ENCODE measurements at places on chromosomes 3 and 15.

DNA sequence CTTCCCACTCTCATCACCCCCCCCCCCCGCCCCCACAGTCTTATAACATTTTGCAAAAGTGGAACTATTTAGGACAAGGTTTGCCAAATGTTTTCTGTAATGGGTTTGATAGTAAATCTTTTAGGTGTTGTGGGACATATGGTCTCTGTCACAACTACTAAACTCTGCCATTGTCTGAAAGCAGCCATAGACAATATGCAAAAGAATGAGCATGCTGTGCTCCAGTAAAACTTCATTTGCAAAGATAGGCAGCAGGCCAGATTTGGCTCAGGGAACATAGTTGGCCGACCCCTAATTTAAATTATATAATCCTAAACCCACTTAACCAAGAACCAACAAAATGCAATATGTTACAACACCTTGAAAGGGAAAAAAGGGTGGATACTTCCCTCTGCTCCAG, 46.4 kb downstream of the TIPARP start:
- DNase-seq: no peak

GRCh38 chr15:63626955-63627354, 29.8 kb downstream of the FBXL22 start:
- no peak for DNase-seq

- DNase-seq: peak; percentile 20
Measured at GRCh38 chr3:62238431-62238830, 134.9 kb downstream of the FEZF2 start.

GRCh38 chr3:5274091-5274490, 86.6 kb downstream of the EDEM1 start:
- DNase-seq: no peak

- DNase-seq: no peak
Measured at GRCh38 chr3:51955893-51956770, 951 bp downstream of the GPR62 start.

DNA sequence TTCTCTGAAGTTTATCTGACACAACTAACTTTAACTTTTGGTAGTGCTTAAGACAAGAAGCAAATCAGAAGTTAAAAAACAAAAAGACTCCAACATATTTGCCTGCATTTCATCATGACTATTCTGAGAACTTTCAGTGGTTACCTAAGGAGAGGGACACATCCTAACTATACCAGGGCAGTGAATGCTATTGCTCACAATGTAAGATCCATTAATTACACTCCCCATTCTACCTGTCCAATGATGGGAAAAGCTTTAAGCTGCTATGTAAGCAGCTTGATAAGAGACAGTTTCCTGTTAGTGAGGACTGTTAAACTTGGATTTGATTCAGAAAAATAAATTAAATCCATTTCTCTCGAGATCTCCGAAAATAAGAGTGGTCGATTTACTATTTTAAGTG, 37.5 kb downstream of the SERPINI1 start:
- no peak for DNase-seq

DNA sequence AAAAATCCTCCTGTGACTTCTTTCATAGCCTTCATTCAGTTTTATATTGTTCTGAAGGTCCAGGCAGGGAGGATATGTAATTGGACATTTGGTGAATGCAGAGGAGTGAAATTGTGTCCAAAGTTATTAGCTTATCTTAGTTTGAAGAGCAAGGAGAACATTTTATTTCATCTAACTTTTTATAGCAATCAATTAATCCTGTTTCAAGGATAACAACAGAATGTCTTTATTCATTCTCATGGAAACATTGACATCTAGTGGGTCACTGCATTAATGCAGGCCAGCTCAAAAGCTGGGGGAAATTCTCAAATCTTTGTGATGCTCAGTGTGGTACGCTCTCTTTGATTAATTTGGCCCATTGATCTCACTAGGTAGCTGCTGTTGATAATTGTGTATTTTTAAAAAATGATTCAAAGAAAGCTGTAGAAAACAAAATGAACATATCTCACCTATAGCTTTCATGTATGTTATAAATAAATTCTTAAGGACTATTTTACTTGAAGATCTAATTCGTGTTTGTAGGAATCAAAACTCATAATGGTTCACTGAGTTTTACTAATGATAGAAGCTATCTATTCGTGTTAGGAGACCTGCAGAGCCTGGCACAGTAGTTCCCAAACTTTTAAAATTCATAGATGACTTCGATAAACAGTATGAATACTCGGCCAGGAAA, 150.8 kb upstream of the KCNMB2 start:
- DNase-seq: no peak

- no peak for DNase-seq
Measured at GRCh38 chr3:61907210-61907795, 345.9 kb downstream of the PTPRG start.

DNA sequence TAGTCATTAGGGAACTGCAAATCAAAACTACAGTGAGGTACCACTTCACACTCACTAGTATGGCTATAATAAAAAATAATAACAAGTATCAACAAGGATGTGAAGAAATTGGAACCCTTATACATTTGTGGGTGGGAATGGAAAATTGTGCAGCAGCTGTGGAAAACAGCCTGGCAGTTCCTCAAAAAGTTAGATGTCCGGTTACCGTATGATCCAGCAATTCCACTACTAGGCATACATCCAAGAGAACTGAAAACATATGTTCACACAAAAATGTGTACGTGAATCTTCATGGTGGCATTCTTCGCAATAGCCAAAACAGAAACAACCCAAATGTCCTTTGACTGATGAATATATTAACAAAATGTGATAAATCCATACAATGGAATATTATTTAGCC, 187.9 kb upstream of the LYSMD4 start:
- DNase-seq: no peak

GRCh38 chr3:28118087-28118486, 123.3 kb upstream of the CMC1 start:
- no peak for DNase-seq

DNA sequence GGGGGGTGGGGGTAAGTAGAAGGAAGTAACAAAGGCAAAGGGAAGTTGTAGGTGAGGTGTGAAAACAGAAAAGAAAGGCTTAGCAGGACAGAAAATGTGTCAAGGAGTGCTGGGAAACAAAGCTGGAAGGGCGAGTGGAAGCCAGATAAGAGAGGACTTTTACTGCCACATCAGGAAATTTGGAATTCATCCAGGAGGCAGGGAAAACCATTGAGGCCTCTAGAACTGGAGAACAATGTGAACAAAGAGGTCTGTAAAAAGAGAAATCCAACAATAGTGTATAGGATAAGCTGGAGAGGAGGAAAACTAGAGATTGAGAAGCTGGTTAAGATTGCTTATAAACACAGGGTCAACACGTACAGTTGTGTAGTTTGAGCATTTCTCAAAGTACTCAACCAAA, 116.6 kb downstream of the NTRK3 start:
- DNase-seq: no peak

DNA sequence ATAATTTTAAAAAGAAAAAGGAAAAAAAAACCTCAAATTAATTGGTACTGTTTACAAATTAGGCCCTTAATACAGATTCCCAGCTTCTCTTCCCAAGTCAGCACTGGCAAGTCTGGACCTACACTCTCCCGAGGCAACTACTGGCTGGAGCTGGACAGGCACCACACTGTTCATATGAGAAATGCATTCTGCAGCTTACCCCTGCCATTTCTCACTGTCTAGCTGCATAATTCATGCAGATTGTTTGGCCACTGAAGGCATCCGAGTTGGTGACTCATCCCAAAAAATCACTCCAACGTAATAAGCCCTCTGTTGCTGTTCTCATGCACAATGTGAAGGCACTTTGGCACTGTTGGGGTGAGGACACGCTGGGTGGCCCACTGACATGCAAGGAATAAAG, 45.3 kb downstream of the ROPN1B start:
- DNase-seq: no peak

GRCh38 chr3:139297588-139298311, 46.1 kb upstream of the MRPS22 start:
- DNase-seq: no peak

DNA sequence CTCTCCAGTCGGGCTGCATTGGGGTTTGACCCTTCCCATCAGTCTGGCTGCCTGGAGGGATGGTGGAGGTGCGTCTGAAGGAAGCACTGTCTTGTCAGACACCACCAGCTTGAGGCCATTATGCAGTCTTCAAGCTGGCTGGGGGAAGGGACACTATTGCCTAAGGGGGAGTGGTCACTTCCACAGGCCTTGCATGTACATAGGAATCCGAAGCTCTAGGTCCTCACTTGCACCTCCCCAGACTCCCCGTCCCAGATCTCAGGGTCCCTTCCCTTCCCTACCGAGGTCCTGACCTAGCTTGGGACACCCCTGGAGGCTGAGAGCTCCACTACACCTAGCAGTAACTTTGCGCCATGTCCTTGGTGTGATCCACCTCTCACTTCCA, 48.6 kb upstream of the KLF13 start:
- no peak for DNase-seq

GRCh38 chr3:172223870-172224269, 184.5 kb downstream of the FNDC3B start:
- no peak for DNase-seq

DNA sequence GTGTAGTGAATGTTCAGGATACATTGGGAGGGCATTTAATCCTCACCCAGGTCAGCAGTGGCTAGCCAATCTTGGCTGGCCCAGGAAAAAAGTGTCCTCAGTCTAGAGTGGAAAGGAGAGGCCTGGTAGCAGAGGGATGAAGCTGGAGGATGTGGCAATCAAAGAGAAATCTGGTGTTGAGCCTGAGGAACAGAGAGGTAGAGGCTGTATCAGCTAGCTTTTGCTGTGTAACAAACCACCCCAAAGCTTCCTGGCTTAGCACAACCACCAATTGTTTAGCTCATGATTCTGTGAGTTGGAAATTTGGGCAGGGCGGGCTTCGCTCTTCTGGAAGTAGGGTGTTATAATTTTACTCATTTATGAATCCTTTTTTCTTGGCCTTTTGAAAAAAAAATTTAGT, 49.8 kb upstream of the PRR23E start:
- no peak for DNase-seq

DNA sequence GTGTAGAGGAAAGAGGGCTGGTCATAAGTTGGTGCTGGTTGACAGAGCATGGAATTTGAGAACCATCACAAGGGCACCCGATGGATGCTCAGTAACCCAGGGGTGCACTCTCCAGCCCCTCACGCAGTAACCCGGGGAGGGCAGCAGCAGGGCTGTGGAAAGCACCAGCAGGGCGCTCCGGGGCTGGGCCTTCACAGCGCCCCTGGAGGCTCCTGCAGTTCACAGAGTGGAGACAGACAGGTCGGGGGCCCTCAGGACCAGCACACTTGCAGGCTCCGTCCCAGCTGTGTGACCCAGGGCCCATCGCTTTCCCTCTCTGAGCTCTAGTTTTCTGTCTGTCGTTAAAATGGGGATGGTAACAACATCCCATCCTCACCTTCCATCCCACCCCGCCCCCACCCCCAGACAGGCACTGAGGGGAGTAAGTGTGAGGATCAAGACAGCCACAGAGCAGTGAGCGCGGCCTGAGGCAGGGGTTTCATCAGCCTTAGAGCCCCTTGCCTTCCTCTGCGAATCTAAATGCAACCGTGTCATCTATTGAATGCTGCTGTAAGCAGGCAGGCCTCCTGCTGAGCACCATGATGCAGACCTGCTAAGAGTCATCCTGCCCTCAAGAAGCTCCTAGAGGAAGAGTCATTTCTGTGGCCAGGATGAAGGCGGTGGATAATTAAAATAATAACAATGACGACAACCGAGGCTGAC, 90.2 kb upstream of the LINGO1 start:
- DNase-seq: no peak

DNA sequence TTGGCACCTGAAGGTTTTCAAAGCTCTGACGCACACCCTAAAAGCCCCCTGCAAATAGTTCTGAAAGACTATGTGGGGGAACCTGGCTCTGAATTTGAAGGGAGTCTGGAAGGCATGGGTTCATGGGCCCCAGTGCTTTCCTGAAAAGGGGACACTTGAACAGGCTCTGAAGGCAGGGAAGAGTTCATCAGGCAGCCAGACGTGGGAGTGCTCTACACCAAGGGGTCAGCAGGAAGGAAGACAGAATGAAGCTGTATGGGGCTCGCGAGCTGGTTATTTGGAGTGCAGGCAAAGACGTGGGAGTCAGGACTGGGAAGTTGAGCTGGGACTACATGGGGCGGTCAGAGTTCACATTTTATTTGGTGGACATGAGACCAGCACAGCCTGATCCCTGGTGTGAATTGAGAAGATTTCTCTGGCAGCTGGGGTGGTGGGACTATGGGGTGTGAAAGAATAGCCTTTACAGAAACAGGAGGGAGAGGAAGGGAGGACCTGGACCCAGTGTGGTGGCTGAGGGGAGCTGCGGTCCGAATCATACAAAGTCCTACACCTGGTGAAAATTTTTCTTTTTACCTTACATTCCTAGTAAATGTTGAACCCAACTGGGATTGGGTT, 12.6 kb downstream of the ABHD6 start:
- no peak for DNase-seq

GRCh38 chr3:168678730-168679129, 583.0 kb upstream of the GOLIM4 start:
- no peak for DNase-seq

DNA sequence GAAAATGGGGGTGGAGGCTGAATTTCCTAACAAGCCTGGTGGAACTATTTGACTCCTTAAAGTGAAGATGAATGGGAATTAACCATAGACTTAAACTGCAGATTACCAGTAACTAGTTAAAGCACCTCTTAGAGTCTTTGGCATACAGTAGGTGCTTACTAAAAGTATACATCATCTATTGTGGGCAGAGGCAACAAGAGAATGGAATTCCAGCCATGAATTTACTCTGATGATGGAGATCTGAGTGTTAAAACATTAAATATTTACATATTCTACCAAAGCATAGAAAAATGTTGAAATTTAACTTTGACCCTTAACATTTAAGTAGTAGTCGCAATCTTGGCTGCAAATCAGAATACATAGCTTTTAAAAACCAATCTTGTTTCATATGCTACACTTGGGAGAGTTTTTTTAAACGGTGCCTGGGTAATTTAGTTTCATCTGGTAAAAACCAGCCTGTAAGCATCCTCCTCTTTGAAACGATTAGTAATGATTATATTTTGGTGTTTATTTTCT, 5.2 kb downstream of the UBA5 start:
- no peak for DNase-seq

GRCh38 chr15:47616876-47617275, 100.4 kb upstream of the SEMA6D start:
- no peak for DNase-seq
